ENCODE measurements at places on chromosomes 3 and 15.

DNA sequence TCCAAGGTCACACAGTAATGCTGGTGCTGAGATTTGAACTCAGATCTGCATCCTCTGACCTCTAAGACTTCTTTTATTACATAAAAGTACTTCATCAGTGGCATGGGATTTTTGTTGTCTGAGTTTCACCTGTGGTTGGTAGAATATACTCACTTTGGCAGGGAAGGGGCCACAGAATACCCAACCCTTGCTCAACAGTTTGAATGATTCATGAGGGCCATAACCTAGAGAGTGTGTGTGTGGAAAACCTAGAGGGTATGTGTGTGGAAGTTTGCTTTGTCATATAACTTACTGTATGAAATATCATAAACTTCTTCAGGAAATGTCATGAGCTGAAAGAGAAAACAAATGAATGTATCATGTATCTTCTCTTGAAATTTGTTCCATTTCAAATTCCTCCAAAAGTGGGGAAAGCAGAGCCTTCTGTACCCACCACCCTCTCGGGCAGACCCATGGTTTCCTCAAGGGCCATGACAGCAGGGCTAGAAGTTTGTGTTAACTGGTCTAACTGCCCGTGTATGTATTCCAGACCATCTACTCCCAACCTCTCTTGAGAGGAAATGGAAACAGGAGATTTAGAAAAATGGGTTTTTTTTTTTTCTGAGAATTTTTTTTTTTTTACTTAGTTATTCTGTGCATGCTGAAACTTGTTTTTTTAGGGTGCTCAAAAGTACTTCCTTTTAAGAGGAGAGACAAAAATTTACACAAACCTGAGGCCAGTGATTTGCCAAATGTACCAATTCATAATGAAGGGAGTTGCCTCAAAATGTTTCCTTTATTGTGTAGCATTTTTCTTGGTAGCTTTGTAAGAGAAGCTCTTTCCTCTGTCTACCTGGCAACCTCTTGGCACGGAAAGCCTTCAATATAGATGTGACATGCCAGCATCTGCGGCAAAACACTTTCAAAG, 127.0 kb downstream of the TPRG1 start:
- DNase-seq: no peak

DNA sequence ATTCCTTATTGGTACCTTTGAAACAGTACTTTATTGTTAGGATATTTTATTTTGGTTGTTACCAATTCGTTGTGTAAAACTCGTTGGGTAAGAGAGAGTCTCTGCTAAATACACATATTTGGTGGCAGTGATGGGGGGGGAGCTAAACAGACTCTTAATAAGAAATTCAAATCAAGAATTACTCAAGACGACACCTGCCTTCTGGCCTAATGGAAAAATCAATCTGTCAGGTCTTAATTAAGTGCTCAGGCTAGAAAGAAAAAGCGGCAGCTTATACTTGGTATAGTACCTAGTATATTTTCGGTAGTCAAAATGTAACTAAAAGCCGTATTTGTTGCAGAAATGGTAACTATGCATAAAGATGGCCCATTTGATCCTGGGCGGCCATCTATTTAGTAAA, 18.2 kb downstream of the FOXP1 start:
- no peak for DNase-seq

DNA sequence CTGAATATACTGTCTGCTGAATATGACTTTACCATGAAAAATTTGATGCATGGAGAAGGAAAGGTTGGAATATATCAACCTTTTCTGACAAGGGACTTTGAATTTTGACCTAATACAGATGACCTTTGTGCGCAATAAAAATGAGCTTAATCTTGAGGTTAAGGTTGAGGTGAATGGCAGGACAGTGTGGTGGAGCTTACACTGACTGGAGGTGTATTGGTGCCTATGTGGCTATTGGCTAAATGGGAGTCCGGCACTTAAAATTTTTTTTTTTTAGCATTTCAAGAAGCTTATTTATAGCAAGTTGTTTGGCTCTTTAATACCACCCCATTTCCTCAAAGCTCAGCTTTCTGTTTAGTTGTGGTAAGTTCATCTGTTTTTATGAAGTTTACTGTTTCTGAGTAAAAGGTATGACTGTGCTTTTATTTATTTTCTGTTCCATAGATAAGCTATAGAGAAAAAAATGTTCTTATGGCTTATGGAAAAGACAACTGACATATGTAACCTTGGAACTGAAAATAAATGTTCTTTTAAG, 15.2 kb downstream of the CDIN1 start:
- no peak for DNase-seq

GRCh38 chr15:77104155-77104554, 33.2 kb upstream of the TSPAN3 start:
- no peak for DNase-seq

DNA sequence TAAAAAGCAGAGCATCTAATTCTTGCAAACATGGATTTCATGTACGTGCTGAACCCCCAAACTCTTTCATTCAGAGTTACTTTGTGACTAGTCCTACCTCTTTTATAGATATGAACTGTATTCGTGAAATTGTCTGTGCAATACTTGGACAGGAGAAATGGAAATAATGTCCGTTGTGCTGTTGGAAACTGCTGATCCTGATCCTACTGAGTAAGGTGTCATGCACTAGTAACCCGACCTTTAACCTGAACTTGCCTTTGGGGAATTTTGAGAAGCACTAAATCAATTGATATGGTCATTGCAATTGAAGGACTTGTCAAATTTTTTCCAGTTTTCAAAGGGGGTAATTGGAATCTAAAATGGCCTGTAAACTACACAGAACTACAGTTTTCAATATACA, 856.4 kb downstream of the ROBO1 start:
- DNase-seq: no peak

DNA sequence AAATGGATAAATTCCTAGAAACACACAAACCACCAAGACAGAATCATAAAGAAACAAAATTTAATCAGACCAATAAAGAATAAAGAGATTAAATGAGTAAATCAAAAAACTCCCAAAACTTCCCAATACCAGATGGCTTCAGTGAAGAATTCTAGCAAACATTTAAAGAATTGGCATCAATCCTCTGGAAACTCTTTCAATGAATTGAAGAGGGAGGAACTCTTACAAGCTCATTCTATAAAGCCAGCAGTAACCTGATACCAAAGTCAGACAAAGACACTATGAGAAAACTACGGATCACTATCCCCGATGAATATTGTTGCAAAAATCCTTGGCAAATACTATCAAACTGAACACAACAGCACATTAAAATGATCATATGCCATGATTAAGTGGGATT, 81.9 kb upstream of the SLCO2A1 start:
- no peak for DNase-seq

GRCh38 chr3:188043891-188044290, 110.1 kb upstream of the LPP start:
- DNase-seq: no peak

DNA sequence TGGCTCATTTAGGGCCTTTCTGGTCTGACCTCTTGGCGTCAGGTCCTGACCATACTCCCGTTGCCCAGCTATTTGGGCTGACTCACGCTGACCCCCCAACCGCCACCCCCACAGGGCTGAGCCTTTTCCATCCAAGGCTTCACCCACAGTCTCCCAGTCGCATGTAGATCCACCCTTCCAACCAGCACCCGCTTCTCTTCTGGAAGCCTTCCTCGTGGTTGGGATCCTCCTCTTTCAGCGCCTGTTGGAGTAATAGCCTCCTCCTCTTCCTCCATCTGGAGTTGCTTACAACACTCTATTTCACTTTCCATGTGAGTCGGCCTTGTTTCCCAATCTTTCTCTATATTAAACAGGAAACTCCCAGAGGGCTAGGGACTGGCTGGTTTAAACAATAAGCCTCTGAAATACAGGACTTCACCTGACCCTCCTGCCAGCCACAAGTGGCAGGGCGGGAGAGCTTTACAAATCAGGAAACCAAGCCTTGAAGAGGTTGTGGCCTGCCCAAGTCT, 2.1 kb upstream of the ALAS1 start:
- no peak for DNase-seq

- no peak for DNase-seq
Observed at GRCh38 chr15:63481105-63481810, 23.1 kb upstream of the USP3 start.

- DNase-seq: no peak
Observed at GRCh38 chr3:188812198-188812597, 359.6 kb upstream of the TPRG1 start.

DNA sequence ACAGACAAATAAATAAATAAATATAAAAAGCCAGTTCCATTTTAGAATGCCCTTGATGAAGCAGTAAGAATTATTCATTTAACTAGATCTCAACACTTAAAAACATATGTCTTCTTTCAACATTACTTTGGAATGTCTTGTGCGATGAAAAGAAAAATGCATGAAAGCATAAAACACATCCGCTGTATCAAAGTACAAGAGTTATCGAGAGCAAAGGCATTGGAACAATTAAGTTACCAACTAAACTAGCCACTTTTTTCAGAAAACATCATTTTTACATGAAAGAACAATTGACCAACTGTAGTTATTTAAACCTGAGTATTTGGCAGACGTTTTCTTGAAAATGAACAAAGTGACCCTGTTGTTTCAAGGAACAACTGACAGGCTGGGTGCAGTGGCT, 27.5 kb upstream of the ACAN start:
- DNase-seq: no peak

- no peak for DNase-seq
Observed at GRCh38 chr3:112572701-112573100, 10.9 kb downstream of the SLC35A5 start.

DNA sequence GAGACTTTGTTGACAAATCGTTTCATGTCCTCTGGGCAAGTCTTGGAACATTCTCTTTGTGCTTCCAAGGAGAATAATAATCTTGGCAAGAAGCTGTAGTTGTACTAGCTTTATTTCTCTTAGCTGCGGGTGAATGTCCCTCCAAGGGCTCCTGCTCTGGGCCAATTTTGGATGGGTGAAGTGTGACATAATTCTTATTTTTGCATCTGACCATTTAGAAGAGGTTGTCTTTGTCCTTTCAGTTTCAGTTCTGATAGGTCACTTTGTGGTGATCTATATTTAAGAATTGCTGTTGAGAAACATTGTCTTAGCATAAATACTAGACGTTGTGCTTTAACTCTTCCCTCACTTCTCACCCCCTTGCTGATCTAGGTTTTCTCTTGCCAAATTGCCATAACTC, 164.8 kb upstream of the RORA start:
- no peak for DNase-seq

DNA sequence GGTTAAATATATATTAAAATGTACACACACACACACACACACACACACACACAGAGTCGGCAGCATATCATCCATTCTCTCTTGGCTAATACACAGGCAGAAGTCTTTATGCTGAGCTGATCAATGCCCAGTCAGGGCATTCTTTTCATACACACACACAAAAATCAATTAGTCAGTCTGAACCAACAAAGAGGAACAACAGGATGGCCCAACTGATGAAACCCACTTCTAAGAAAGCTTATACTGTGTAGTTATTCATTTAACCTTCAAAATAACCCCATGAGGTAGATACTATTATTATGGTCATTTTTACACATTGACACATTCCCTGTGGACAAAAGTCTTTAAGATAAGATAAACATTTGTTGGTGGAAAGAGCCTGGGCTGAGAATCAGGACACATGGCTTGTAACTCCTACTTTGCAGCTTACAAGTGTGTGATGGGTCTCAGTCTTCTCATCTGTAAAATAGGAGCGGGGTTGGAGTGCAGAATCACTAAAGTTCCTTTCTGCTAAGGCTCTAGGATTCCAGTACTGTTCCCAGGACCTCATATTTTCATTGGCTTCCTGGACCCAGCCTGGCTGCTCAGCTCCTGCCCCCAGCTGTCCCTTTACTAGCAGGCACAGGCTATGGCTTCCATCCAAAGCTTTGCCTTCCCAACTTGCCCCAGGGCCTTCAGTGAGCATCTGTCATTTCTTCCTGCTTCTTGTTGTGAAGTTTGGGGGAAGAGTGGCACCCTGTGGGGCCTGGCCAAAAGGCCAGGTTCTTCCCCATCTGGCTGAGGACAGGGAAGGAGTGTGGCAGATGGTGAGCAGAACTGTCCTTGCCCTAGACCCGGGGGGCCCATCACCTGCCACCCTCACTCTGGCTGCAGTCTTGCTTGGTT, 27.2 kb upstream of the GLCE start:
- DNase-seq: no peak

GRCh38 chr3:60025096-60026050, 975.5 kb upstream of the CFAP20DC start:
- no peak for DNase-seq

GRCh38 chr3:158539414-158540014, 31.5 kb upstream of the MLF1 start:
- peak; percentile 60 for DNase-seq
